Thoracic aorta (tissue), 2 donors: ENCODE measurements at places on chromosomes 4 and X. TPM values are rescaled to one million over a fixed set of nuclear protein-coding genes. Genes with fewer than 3 reads are reported as not detected.

DNA sequence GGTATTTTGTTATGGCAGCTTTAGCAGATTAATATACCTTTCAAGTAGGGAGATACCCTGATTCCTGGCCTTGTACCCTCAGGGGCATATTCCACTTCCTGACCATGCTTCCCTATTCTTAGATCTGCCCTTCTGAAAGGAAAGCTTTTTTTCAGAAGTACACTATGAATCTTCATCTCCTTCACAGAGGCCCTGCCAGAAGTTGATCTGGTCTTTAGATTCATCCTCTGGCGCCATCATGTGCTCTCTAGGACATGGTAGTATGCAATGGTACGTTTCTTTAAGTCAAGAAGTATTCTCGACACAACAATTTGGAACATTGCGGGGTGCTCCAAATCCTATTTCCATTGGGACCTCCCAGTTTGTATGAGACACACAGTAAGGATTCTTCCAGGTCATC is 39.6 kb upstream of the DIPK2B start:
- no peaks in the 10 kb centered on the region for H3K4me1 ChIP-seq
- no peaks in the 10 kb centered on the region for H3K36me3 ChIP-seq
- H3K4me3 ChIP-seq = no peak overlapping the region
- no peak overlapping the region for H3K27ac ChIP-seq
- DNase-seq = no peak
- H3K27me3 ChIP-seq = no peaks in the 10 kb centered on the region

GRCh38 chr4:182578402-182578801 is 335.2 kb downstream of the TENM3 start:
- H3K4me1 ChIP-seq = no peaks in the 10 kb centered on the region
- no peak overlapping the region for H3K27ac ChIP-seq
- H3K27me3 ChIP-seq = no peaks in the 10 kb centered on the region
- no peak overlapping the region for H3K4me3 ChIP-seq
- no peaks in the 10 kb centered on the region for H3K36me3 ChIP-seq

DNA sequence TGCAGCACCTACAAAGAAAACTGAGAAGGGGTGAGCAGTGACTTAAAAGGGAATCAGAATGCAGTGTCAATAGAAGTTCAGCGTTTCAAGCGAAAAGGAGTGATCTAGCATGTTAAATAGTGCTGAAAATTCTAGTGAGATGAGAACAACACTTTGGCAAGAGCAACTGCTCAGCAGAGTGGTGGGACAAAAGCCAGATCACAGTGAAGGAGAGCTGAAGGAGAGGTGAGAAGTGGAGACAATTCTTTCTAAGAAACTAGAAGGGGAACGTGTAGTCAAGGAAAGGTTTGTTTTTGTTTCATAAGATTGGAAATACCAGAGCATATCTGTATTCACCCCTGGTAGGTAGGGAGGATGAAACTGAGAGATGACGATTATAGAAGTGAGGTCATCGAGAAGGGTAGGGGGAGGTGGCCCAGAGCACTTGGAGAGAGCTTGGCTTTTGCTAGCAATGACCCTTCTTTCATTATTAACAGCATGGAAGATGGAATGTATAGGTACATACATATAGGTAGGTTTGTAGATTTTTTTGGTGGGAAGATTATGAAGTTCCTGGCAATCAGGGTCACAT is 33.7 kb downstream of the SRPX2 start:
- no peaks in the 10 kb centered on the region for H3K27me3 ChIP-seq
- H3K36me3 ChIP-seq = no peaks in the 10 kb centered on the region
- no peak overlapping the region for H3K4me3 ChIP-seq
- H3K27ac ChIP-seq = no peak overlapping the region
- DNase-seq = no peak

Gene DCK
- total RNA-seq = 11.7 TPM
